ENCODE measurements at places on chromosomes 2 and 18.

DNA sequence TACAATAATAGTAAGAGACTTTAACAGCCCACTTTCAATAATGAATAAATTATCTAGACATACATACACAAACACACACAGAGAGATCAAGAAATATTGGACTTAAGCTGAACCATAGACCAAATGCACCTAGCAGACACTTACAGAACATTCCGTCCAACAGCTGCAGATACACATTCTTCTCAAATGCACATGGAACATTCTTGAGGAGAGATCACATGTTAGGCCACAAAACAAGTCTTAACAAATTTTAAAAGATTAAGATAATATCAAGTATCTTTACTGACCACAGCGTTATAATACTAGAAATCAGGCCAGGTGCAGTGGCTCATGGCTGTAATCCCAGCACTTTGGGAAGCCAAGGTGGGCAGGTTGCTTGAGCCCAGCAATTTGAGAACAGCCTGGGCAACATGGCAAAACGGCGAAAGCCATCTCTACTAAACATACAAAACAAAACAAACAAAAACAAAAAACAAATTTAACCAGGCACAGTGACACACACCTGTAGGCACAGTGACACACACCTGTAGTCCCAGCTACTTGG, 7.4 kb downstream of the CERKL start:
- DNase-seq, result no peak

DNA sequence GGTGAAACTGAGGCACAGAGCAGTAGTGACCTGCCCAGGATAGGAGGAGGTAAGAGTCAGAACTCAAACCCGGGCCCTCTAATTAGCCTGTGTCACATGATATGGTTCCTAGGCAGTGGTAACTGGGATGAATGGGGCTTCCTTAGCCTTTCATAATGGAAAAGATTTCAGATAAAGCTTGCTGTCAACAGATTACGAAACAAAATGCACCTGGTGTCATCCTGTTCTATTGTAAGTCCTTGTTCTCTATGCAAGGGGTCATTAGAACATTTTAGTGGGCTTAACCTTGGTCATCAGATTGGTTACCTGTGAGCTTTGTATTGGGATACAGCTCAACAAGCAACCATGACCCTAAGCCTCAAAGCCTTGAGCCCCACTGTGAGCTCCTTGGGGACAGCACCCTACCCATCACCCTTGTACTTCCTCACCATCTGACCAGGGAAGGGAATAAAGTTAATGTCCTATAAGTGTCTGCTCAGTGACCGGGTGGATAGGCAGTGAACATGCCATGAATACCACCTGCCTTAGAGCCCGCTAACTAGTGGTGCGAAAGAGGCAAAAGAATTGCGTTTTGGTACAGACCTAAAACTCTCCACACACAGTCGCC, 70.3 kb upstream of the RMDN2 start:
- DNase-seq, result no peak

GRCh38 chr2:54595999-54596902, 127.2 kb upstream of the EML6 start:
- DNase-seq, result no peak

DNA sequence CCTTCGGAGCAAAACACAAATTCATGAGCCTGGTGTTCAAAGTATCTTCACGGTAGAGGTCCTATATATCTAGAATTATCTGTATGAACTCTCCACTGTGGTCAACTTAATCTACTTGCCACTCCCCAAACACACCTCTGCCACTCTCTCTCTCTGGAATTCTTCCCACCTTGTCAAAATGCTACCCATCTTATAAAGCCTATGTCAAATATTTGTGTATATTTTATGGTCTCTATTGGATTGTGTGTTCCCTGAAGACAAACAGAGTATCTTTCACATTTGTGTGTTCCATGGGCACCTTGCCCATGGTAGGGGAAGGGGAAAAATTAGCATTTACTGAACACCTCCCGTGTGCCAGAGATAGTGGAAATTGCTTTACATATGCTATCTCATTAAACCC, 83.2 kb upstream of the ATL2 start:
- no peak for DNase-seq

DNA sequence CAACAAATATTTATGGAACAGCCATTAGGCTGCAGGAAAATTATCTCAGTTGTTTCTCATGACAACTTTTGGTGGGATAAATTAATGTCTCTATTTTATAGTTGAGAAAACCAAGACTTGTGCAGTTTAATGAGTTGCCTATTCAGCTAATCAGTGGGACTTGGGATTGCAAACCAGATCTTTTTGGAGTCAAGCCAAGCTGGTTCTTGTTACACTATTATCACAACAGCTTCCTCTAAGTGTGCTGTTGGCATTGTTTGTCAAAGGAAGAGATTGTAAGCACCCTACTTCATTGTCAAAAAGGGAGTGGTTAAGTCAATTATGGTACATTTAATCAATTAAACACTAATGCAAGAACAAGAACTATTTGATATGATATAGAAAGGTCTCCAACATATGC, 119.2 kb downstream of the PAX3 start:
- DNase-seq, result no peak

All from SHP77 (cell line).